ENCODE measurements at places on chromosomes 1 and 21. TPM values are rescaled to one million over a fixed set of nuclear protein-coding genes. Genes with fewer than 3 reads are reported as not detected.

The NR0B2 gene
- 0.14 TPM for total RNA-seq

The C1orf53 gene
- total RNA-seq, result 7.0 TPM

The TAL1 gene
- not detected for total RNA-seq

The C1orf159 gene
- total RNA-seq, result 14.7 TPM

The BSND gene
- not detected for total RNA-seq

The CNIH3 gene
- total RNA-seq, result 0.66 TPM

The SLC44A5 gene
- total RNA-seq, result 0.07 TPM

The RHOC gene
- 382 TPM for total RNA-seq

The CASQ1 gene
- not detected for total RNA-seq

The YIPF1 gene
- 13.7 TPM for total RNA-seq

The ACKR1 gene
- 0.05 TPM for total RNA-seq

The FOXD2 gene
- total RNA-seq, result 0.66 TPM

The OR2M5 gene
- total RNA-seq, result not detected

The EPHA2 gene
- total RNA-seq, result 123 TPM

The RNU1-2 gene
- not detected for total RNA-seq

The HSF2BP gene
- total RNA-seq, result 1.8 TPM

The GAS5 gene
- 300 TPM for total RNA-seq

The HSD3B1 gene
- not detected for total RNA-seq

The HFM1 gene
- total RNA-seq, result 0.07 TPM

The DNAJB4 gene
- 38.2 TPM for total RNA-seq

The CHAF1B gene
- 12.1 TPM for total RNA-seq

The SAMSN1 gene
- total RNA-seq, result 0.16 TPM

The SFT2D2 gene
- total RNA-seq, result 14.1 TPM

The DENND2D gene
- 1.2 TPM for total RNA-seq
